ENCODE measurements at places on chromosomes 2 and 18.

GRCh38 chr2:147214914-147215313, 629.9 kb upstream of the ACVR2A start:
- DNase-seq = no peak

GRCh38 chr2:126905991-126906390, 7.3 kb downstream of the TEX51 start:
- no peak for DNase-seq

DNA sequence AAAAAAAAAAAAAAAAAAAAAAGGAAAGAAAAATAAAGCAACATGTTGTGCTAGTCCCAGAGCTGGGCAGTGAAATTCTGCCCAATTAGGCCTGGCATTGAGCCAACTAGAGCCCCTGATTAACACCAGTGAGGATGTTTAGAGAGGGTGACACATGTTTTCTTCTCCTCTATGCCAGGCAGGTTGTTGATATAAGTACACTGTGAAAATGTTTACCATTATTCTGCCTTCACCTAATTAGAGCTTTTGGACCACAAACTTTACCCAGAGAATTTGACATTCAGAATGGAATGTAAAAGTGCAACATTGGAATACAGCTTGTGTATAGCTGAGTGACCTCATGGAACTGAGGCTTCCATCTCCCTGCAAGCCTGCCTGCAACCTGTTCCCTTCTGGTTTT, 95.9 kb upstream of the MSH2 start:
- DNase-seq = no peak

GRCh38 chr2:10243926-10244270, 58.8 kb upstream of the HPCAL1 start:
- DNase-seq = peak; percentile 1

- no peak for DNase-seq
Observed at GRCh38 chr2:54306556-54306955, 50.5 kb upstream of the TSPYL6 start.

DNA sequence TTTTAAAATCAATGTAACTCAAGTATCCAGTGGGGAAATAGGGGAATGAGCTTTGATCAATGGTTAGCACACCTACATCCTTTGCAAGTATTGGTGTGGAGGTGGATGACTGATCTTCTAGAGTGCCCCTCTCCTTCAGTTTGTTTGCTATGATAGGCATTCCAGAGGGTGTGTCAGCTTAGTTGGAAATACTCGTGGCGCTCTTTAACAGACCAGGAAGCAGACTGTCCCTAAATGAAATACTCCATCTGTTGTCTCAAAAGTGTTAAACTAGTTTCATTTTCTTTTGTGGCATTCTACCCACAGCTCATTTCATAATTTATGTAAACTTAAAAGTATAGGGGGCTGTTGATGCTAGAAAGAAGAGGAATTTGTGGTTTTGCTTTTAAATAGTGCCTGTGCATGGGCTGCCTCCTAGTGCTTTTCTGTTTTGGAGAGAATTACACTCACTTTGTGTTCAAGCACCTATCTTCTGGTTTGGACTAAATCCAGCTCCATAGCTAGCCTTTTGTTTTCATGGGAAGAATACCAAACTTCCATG, 66.2 kb downstream of the STAT1 start:
- no peak for DNase-seq

GRCh38 chr2:223700221-223700620, 98.1 kb upstream of the SCG2 start:
- DNase-seq = no peak
